Esophagus squamous epithelium (tissue), 5 donors: ENCODE measurements at places on chromosomes 2 and 18. TPM values are rescaled to one million over a fixed set of nuclear protein-coding genes. Genes with fewer than 3 reads are reported as not detected.

DNA sequence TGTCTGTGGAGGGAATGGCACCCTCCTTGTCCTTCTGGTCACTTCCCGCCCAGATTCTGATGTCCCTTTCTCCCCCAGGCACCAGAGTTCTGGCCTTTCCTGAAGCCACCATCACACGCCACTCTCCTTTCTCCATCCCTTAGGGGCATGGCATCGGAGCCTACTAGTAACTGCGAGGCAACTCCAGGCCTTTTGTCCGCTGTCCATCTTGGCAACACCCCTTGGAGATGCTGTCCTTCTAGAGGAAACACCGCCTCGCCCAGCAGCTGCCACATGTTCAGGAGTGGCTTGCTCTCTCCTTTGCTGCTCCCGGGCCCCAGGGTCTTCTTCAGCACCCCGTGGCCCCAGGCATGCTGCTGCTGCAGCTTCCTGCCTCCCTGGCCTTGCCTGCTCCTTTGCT is 267.0 kb downstream of the SRBD1 start:
- no peak for DNase-seq

- no peak for DNase-seq
Measured at GRCh38 chr2:27175330-27175729, 26.5 kb downstream of the TCF23 start.

DNA sequence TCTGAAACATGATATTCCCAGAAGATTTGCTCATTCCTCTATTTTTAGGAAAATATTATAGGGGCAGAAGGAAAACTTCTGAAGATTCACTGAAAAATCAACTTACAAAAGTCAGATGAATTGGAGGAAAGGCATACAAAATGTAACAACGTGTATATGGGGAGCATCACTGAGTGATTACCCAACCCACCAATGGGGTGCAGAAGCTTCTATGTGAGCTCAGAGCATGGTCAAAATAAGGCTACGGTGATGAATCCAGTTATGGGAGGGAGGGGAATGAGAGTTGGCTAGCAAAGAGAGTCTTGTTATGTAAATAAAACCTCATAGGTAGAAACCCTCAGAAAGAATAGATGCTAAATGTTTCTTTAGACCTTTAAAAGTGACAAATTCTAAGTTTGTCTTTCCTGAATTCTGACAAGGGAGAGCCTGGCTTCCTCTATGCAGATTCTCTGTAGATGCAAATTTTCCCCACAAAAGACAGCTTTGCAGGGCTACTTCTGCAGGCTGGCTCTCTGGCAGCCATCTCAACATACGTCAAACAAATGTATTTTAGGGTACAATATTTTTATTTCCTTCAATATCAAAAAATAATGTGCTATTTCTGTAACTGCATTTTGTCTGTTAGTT is 171.4 kb upstream of the NDUFV2 start:
- DNase-seq: no peak

DNA sequence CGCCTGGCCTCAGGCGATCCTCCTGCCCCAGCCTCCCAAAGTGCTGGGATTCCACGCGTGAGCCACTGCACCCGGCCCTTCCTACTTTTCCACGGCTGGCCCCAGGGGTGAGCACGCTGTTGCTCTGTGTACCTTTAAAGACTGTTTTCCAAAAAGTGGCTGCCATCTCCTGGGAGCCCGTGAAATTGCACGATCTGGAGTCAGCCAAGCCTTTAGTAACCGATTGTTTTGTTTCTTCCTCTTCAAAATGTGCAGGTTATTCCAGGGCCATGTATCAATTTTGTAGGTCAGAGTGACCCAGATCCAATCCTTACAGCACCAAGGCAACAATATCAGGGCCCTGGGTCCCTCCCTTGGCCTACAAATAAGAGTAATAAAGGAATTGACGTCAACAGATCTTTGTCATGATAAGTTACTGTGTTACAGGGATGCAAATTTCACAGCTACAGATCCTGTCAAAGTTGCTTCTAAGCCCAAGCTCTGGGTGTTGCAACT is 135.6 kb upstream of the ZNF236 start:
- no peak for DNase-seq

Gene FABP1
- not detected for total RNA-seq

DNA sequence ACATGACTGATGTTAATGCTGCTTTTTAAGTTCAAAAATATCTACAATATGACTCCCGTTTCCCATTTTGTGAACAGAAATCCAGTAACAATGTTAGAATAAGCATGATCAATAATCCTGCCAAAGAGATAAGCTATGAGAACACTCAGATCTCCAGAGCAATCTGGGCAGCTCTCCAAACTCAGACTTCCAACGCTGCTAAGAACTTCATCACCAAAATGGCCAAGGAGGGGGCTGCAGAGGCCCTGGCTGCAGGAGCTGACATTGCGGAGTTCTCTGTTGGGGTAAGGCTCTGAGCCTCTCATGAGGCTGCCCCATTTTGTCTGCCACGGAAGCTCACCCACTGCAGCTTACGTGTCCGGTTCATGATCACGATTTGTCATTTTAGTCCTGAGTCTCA is 68.4 kb downstream of the UGGT1 start:
- no peak for DNase-seq

Gene RESP18
- not detected for total RNA-seq
